ENCODE measurements at places on chromosomes 4 and X.
A peak's percentile ranks its signal among the peaks of the same experiment; 100 is the strongest.

DNA sequence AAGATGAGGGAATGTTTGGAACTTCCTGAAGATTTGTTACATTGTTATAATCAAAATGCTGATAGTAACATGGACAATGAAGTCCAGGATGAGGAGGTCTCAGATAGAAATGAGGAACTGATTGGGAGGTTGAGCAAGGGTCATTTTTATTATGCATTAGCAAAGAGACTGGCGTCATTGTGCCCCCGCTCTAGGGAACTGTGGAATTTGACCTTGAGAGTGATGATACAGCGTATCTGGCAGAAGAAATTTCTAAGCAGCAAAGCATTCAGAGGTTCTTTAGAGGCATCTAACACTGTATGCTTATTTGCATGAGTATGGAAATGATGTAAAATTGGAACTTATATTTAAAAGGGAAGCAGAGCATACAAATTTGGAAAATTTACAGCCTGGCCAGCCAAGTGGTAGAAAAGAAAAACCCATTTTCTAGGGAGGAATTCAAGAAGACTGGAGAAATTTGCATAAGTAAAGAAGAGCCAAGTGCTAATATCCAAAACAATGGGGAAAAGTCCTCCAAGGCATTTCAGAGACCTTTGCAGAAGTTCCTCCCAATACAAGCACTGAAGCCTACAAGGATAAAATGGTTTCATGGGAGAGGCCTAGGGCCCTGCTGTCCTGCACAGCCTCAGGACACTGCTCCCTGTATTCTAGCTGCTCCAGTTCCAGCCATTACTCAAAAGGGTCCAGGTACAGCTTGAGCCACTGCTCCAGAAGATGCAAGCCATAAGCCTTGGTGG is 483.0 kb upstream of the NDST4 start:
- DNase-seq, result no peak

- DNase-seq, result no peak
Measured at GRCh38 chr4:139809757-139810140, 144.1 kb downstream of the MGST2 start.

DNA sequence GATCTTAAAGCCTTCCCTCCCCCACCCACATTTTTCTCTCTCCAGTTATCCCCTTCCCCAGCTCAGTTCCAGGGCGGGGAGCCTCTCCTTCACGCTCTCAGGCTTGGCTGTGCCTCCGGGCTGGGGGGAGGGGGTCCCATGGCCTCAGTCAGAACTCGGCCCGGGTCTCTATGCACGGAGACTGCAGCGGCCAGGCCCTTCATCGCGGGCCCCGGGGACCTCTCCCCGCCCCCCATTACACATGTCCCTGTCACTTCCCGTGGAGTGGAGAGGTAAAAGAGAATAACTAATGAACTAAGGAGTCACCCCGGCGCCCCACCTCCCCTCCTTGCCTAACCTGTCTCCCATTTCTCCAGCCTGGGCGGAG is 838 bp upstream of the PRICKLE3 start:
- peak; percentile 51 for DNase-seq

DNA sequence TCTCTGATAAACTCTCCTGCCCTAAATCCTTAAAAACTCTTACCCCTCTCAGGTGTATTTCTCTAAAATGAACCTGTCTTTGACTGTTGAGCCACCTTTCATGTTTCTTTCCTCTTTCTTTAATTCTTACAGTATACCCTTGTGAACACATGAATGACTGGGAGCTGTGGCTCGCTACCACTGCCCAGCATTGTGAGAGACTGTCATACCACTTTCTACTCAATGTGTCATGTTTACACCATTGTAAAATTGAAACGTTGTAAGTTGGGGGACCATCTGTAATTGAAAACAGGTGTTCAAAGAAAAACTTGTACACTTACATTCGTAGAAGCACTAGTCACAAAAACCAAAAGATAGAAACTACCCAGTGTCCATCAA is 66.9 kb downstream of the ZNF182 start:
- DNase-seq, result no peak

DNA sequence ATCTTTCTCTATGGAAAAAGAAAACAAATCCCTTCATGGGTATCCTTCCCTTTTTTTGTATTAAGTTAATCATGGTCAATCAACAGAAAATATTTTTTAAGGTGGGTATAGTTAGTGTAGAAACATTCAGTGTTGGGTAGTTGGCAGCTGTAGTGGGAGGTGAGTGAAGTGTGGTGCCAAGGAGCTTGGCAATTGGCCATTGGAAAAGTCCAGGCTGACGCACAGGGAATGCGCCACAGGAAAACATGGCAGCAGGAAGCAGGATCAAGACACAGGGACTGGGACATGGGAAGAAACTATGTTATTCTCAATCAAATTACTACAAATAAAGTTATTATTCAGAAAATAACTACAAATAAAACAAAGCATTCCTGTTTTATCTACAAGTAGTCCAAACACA is 20.0 kb downstream of the PALLD start:
- DNase-seq, result no peak

DNA sequence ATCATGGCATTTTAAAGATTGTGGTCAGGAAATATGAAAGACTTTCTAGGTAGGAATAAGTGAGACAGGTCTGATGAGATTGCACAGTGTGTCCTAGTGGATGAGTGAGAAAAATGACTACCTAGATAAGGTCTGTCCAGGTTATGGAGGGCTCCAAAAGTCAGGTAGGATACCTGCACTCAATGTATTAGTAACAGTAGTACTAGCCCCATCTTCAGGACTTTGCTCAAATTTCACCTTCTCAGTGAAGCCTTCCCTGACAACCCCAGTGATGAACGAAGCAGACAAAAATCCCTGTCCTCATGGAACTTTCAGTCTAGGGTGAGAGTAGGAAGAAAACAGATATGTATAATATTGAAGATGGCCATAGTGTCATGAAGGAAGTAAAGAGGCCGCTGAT is 85.7 kb downstream of the ZIC3 start:
- DNase-seq, result no peak

DNA sequence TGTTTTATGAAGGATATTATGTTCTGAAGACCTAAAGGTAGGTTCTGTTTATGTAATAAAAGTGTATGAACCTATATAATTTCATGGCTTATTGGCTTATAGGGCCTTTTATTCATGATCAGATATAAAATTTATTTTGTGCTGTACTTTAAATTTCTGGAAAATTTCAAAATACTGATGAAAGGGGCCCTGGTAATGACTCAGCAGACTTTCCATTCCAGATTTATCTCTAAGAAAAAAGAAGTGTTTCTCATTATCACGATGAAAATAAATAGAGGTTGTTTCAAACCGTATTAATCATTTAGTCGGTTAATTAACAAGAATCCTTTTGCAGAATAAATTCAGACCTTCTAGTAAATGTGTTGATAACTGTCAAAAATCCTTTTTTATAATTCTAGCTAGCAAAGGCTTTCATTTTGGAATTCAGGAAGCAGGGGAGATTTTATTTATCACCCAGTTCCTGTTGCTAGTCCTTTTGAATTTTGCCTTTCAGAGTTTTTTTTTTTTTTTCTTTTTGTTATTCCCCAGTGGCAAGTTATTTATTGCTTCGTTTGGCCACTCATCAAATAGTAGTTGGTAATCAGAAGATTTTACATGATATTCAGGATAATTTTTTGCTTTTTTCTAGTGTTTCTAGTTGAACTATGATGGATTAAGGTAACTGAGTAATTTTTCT is 5.4 kb upstream of the TAPT1 start:
- DNase-seq, result no peak

DNA sequence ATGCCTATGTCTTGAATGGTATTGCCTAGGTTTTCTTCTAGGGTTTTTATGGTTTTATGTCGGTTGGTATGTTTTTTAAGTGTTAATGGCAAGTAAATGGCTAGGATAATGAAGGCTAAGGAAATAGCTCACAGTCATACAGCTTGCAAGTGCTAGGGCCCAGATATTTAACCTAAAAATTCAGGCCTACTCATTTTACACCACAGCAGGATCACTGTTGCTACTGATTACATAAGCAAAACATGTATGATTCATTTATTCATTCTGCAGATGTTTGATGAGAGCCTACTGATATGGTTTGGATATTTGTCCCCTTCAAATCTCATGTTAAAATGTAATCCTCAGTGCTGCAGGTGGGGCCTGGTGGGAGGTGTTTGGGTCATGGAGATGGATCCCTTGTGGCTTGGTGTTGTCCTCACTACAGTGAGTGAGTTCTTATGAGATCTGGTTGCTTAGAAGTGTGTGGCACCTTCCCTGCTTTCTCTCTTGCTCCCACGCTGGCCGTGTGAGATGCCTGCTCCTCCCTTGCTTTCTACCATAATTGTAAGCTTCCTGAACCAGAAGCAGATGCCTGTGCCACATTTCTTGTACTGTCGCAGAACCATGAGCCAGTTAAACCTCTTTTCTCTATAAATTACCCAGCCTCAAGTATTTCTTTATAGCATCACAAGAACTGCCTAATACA is 175.5 kb downstream of the MAPK10 start:
- DNase-seq, result no peak

- DNase-seq, result peak; percentile 63
Measured at GRCh38 chrX:81195712-81196111, 6.0 kb downstream of the HMGN5 start.

GRCh38 chrX:150693725-150694574 is 754 bp downstream of the MTMR1 start:
- peak; percentile 94 for DNase-seq

GRCh38 chr4:91984466-91984865 is 319.3 kb upstream of the GRID2 start:
- no peak for DNase-seq

All from WERI-Rb-1 (cell line).